Dermis blood vessel endothelial cell (primary cell): ENCODE measurements at places on chromosomes 12 and 14.

DNA sequence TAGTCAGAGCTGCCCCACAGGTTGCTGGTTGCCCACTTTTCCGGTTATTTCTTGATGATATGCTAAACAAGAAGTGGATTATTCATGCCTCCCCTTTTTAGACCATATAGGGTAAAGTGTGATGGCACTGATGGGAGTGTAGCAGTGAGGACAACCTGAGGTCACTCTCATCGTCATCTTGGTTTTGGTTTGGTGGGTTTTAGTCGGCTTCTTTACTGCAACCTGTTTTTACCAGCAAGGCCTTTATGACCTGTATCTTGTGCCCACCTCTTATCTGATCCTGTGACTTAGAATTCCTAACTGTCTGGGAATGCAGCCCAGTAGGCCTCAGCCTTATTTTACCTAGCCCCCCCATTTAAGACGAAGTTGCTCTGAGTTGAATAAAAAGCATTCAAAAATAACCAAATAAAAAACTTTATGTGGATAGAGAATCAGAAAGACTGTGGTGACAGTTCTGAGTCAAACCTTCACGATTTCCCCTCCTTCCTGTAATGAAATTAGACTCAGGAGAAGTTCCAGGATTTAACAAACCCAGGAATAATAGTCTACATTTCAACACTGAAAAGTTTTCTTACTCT is 144.2 kb downstream of the PAWR start:
- peak; percentile 66 for DNase-seq

DNA sequence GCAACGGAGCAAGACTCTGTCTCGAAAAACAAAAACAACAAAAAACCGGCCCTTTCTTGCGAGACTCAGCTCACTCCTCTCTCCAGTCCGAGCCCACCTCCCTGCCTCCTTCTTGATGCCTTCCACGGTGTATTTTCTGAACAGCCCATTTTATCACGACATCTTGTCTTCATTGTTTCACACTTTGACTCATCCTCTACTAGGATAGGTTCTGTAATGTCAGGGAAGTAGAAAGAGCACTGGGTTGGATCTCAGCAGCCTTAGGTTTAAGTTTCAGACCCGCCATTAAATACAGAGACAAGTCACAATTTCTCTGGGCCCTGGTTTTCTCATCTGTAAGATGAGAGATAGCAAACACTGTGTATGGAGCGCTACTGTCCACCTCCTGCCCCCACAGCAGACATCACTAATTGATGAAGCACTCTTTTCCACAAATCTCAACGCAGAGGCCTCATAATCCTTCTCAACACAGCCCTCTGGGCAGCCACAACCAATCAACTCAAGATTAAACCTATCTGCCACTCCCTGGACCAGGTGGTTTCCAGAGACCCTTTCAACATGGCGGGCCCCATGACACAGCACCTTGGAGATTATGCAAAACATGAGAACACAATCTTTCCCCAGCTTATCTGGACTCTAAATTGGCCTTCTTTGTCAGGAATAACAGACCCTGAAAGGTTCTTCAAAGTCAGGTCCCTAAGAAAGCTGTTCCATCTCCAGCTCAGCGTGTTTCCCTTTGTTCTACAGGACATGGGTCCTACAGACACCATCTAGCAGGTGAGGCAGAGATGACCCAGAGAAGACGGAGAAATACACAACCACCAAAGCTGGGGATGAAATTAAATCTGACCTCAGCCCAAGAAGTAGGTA is 35.6 kb downstream of the CCDC88C start:
- no peak for DNase-seq

DNA sequence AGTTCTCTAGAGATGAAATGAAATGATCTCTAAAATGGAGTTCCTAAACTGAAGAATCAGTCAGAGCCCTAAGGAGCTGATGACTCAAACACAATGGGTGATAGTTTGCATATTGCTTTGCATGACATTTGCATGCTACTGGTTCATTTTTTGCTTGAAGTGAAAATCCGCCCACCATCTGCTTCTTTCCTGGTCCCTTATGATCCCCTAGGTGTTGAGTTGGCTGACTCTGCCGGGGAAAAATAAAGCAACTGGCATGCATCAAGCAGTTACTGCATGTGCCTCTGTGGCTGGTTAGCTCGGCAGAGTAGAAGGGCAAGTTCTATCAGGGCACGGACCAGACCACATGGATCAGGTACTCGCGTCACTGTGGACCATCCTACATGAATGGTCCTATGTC is 151.1 kb downstream of the PPM1H start:
- no peak for DNase-seq

DNA sequence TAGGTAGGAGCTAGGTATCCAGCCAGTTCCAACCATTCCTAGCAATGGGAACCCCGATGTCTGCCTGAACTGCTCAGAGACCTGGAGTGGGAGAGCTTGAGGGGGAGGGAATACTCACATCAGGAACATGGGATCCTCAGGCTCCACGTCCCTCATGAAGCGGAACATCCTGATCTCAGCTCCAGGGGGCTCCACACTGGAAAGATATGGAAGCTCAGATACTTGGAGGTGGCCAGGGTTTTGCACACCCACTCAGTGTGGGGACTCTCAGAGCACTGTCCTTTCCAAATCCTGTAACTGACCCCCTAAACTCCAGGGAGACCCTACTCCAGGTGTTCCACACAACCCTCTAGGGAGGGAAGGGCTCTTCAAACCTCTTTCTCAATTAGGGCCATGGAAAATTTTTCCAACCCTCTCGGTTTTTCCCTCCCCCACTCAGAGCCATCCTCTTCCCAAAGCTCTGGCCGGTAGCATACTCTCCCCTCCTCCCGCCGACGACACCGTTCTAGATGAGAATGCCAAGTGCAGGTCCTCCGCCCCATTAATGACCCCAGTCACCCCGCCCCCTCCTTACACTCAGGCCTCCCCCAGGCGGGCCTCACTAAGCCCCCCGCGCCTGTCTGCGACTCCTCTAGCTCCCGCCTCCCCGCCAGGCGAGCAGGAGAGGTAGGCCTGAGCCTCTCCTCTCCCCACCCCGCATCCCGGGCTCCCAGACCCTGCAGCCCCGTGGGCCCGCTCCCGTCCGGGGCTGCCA is 597 bp downstream of the MLF2 start:
- peak; percentile 76 for DNase-seq

DNA sequence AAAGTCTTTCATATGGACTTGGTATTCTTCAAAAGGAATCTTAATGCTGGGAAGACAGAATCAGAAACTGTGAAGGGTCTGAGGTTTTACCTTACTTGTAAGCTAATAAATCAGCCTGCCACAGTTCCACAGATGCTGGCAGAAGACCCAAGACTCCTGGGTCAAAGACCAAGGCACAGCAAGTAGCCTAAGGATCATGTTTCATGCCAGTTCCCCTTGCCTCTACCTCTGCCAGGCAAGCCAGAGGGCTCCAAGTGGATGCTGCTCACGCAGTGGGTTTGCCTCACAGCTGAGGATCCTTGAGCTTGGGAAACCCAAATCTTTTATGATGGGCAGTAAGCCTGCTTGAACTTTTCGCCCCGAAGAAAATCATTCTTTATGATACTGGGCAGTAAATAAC is 15.2 kb upstream of the RXYLT1 start:
- no peak for DNase-seq

DNA sequence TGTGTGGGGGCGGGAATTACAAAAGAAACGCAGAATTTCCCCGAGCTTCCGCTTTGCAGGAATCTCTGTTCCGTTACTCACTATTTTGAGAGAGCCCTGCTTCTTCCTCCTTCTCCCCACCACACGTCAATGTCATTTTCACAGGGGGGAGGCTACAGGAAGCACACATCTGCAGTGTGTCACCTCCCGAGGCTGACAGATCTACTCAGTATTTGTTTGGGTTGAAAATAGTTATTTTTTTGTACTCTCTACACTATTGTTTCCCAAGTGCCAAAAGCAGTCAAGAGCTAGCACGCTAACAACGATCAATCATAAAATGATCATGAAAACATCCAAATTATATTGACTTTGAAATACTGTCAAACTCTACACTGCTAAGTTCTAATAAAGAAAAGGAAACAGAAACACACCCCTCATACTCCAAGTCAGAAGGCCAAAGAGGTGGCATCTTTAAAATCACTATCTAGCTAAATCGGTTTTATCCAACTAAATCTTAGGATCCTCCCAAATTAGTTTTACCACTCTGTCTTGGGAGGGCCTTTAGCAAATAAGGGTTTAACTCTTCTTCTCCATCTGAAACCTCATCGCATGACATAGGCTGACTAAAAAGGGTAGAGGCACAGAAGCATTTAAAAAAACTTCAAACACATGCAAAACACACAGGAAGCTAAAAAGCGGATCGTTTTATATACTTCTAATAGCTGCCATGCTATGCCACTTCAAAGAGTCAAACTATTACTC is 51.8 kb downstream of the FOXN3 start:
- peak; percentile 68 for DNase-seq
